ENCODE measurements at places on chromosomes 4 and X.
A peak's percentile ranks its signal among the peaks of the same experiment; 100 is the strongest.

- DNase-seq = no peak
Measured at GRCh38 chr4:80321776-80322175, 13.8 kb upstream of the CFAP299 start.

DNA sequence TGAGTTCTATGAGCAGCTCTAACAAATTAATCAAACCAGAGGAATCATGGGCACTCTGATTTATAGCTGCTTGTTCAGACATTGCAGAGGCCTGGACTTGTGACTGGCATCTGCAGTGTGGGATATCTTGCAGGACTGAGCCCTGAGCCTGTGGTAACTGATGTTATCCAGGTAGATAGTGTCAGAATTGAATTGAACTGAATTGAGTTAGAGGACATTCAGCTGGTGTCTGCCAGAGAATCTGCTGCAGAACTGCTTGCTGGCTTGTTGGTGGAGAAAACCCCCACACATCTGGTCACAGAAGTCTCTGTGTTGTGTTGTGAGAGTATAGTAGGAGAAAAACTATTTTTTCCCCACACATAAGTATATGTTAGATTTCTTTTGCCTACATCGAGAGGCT lies 42.2 kb downstream of the SMIM20 start:
- DNase-seq = no peak

- no peak for DNase-seq
Measured at GRCh38 chr4:19177616-19178015, 1074.1 kb upstream of the SLIT2 start.

GRCh38 chr4:140070973-140071372 lies 83.0 kb downstream of the MAML3 start:
- DNase-seq = no peak

GRCh38 chr4:89995006-89995405 lies 100.4 kb downstream of the MMRN1 start:
- DNase-seq = no peak

DNA sequence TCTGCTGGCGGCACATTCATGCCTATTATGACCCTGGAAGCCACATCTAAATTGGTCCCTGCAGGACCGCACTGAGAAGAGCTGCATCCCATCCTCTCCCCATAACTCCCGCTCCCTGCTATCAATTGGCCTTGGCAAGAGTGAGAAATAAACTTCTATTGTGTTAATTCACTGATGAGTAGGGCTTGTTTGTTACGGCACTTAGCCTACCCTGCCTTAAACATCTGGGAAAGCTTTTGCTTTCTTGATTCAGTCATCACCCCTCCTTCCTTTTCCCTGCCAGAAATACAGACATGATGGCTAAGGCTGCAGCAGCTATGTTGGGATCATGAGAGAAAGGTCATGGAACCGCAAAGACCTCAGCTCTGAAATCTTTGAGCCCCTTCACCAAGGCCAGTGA lies 36.5 kb downstream of the SUPT20HL2 start:
- no peak for DNase-seq

DNA sequence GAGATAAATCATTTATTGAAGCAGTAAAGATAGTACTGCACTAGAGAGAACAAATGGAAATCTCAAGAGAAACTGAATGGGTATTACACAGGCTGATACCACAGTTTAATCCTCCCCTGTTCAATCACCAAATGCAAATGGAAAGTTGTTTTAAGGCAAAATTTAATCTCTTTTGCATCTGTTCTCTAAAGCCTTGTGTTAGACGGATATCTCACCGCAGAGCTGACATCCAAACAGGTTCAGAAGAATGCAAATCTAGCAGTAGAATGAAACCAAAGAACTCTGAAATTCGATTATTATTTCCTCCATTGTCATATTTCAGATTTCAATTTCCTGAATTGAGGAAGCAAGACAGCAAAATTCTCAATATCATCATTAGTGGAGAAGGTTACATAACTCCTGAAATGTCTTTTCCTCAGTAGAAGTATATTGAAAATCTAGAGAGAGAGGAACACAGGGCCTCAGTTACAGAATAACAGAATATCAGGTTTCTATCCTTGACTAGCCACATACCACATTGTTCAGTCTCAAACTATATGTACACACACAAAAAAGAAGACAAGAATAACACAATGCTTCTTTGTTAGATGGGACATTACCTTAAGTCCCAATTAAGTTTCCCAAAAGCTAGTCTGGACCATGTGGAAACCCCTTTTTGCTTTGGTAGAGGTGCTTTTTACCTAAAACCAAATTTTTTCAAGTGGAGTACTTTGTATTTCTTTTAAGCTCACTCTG lies 94.1 kb upstream of the BANK1 start:
- DNase-seq = no peak

DNA sequence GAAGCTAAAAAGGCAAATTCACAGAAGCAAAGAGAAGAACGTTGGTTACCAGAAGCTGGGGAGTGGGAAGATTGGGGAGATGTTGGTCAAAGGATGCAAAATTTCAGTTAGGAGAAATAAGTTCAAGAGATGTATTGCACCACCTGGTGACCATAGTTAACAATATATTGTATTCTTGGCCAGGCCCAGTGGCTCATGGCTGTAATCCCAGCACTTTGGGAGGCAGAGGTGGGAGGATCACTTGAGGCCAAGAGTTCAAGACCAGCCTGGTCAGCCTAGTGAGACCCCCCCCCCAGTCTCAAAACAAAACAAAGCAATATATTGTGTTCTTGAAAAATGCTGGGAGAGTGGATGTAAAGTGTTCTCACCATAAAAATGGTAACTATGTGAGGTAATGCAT lies 67.9 kb downstream of the TAB3 start:
- no peak for DNase-seq

DNA sequence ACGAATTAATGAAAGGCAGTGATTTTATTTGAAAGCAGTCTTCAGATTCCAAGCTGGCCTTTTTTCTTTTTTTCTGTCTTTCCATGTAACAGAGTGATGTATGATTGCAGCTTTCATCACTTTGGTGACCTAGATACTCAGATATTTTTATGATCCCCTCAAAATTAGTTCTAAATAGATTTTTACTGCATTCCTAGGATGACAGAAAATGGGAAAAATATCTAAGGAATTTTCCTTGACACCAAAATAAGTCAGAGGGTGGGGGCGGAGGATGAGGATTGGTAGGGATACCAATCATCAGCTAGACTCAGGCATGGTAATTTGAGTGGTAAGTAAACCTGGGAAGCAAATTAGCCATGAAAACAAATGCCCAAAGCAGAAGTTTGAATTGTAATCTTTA lies 11.9 kb upstream of the HMGB2 start:
- no peak for DNase-seq

GRCh38 chrX:76555816-76556215 lies 128.3 kb downstream of the MAGEE1 start:
- no peak for DNase-seq

GRCh38 chrX:2442694-2443093 lies 58.1 kb downstream of the DHRSX start:
- no peak for DNase-seq

DNA sequence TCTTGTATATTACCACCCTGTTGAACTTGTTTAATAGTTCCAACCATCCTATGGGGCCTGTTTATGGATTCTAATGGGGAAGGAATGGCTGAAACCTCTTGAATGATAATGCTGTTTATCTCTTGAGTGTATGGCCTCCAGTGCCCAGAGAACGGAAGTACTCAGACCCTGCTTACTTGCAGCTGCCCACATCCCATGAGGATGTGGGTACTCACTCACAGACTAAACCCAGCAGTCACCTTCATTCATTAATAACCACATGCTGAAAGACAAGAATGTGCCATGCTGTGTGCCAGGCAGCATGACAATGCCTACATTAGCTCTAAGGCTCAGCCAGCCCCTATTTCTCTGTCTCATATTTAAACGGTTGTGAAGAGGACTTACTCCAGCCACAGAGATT lies 5.9 kb upstream of the ARMCX5 start:
- DNase-seq = no peak

- DNase-seq = peak; percentile 49
Measured at GRCh38 chrX:7069556-7069955, 78.0 kb upstream of the STS start.

Data from vagina (tissue), 2 donors.